Activated B cell treated with CpG ODN at 0.5 μM for 24 hours (primary cell): ENCODE measurements at places on chromosomes 1 and 21. TPM values are rescaled to one million over a fixed set of nuclear protein-coding genes. Genes with fewer than 3 reads are reported as not detected.

Gene PROK1
- not detected in 2 replicates for total RNA-seq

- no peak for DNase-seq
These were observed 250.2 kb upstream of the C1orf174 start for GRCh38 chr1:4150262-4150661.

GRCh38 chr1:202958544-202959275, 598 bp upstream of the ADIPOR1 start:
- peak; percentile 17 for DNase-seq

Gene RHD
- total RNA-seq, result not detected in 2 replicates

- DNase-seq, result no peak
These were observed 13.6 kb downstream of the PACC1 start for GRCh38 chr1:212401042-212401441.

DNA sequence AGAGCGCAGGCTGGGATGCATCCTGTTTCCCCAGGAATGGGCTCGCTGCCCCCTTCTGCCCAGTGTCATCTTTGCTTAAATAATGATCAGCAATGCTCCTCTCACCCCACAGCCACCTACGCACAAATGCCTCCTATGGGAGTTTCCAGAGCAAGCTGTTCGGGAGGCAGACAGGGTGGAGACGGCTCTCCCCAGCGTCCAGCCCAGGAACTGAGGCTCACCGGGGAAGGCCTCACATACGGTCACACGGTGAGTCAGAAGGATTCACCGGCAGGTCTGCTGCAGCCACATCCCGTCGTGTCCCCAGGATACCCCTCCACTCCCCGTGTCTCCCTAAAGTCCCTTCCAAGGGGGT, 40.3 kb upstream of the RUNX3 start:
- DNase-seq, result no peak

DNA sequence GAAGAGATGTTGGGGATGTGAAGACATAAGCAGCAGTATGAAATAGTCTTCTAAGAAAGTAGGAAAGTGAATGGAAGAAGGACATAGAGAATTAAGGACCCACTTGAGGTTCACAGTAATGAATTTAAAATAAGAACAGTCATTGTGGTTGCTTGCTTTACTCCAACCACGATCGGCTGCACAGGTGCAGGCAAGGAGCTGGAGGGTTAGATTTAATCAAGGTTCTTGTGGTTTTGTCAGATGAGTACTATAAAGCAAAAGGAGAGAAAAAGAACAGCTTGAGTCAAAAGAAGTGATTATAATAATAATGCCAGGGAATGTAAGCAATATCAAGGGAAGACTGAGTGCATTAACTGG, 46.1 kb upstream of the RBM34 start:
- DNase-seq, result no peak

DNA sequence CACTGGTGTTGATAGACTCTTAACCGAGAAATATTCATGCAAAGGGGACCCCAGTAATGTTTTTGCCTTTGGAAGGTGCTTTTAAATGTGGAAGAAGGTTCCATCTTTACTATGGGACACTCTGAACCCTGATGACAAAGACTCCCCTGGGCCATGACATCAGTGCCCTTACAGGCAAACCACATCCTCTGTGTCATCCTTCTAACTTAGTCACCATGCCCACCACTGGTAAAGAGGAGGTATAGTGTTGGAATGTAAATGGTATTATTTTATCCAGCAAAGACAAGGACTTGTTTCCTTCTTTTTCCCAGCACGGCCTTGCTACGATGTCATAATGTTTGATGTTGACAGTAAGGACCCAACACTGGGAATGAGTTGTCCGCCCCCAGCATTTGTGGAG, 12.6 kb downstream of the METTL13 start:
- DNase-seq, result no peak

GRCh38 chr21:17616831-17617230, 4.1 kb upstream of the BTG3 start:
- DNase-seq, result no peak

Gene ST6GALNAC3
- total RNA-seq, result 9.1 and 12.6 TPM in 2 replicates

- DNase-seq, result no peak
These were observed 108.0 kb upstream of the KIF26B start for GRCh38 chr1:245046769-245047168.

DNA sequence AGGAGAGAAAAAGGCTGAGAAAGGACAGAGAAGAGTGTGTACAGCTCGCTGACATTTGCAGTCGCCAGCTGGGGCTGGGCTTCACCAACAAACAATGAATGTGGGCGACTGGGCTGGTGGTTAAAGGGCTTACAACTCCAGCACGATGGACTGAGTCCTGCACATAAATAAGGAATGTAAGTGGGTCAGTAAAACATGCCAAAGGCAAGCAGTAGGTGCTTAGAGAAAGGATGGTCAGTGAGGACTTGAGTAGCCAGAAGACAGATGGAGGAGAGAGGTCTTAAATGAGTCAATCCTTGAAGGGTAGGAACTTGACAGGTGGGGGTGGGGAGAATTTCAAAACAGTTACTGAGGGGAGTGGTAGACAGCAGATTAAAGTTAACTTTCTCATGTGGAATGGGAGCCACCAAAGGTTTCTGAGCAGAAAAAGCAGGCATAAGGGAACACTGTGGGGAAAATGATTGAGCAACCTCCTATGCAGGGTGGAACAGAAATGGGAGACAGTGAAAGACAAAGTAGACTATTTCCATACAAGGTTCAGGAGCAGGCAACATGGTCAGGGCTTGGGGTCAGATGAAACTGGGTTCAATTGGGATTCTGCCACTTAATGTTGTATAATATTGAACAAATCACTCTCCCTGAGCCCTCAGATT, 37.4 kb downstream of the GADD45A start:
- DNase-seq, result no peak

Gene ZNF687
- 38.8 and 40.3 TPM in 2 replicates for total RNA-seq

DNA sequence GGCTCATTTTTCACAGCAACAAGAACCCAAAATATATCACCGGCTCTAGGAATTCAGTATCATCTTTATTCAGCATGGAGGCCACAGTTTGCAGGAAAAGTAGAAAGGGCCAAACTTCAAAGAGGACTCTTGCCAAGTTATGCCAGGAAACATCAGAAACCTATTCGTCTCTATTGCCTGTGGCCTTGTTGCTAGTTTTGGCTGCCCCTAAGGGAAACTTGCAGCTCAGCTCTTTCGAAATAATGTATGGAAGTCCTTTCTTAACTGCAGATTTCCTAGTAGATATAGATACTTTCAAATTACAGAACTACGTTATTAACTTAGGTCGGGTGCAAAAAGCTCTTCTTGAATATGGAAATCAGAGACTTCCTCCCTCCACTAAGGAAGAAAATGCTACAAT, 4.2 kb upstream of the NENF start:
- no peak for DNase-seq

DNA sequence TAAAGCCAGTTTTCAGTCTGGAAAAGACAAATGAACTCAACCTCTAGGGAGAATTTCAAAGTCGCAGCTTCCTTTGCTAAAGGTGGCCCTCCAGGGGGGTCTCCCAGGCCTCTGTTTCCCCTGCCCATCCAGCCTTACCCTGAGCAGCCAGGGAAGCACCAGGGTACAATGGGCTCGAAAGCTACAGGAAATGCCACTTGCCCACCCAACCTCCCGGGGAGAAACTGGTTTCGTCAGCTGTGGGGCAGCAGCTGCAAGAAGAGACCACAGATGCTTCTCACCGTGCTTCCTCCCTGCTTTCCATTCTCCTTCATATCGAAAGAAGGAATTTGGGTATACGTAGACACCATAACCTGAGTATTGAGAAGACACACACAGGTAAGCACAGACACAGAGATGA, 1.7 kb downstream of the MORN1 start:
- DNase-seq, result no peak

Gene TDRD5
- not detected in 2 replicates for total RNA-seq

Gene LRRC71
- not detected in 2 replicates for total RNA-seq

- DNase-seq, result no peak
These were observed 3.5 kb upstream of the NBL1 start for GRCh38 chr1:19640363-19641316.

DNA sequence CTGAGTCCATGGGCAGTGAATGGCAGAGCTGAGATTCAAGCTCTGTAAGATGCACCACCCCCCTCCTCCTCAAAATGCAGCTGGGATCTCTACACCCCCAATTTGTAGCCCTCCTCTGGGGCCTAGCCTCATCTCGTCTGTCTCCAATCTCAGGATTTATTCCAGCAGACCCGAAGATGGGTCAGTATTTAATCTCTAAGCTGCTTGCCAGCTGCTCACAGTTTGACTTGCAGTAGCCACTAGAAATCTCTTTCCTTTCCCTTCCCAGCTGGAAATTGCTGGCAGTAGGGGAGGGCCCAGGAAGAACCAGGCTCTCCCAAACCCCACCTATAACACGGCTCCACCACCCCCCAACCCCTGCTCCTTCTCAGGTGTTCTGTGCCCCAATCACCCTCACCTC, 1.5 kb downstream of the LACTBL1 start:
- no peak for DNase-seq

- DNase-seq, result peak; percentile 44
These were observed 502 bp downstream of the VANGL2 start for GRCh38 chr1:160400646-160401486.

DNA sequence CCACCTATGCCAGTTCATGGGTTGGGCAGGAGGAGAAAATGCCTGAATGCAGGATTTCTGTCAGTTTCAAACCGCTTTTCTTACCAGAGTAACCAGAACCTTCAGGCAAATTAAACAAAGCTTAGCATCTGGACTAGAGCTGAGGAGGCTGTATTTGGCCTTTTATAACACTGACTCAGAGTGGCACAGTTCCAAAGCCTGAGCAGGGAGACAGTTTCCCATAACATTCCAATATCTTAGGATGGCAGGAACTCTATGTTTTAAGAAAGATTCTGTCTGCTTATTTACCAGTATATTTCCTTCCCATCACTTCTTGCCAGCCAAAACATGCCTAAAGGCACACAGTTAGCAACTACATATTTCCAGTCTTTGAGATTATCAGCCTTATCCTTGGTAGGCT, 46.8 kb downstream of the UBR4 start:
- no peak for DNase-seq
